ENCODE measurements at places on chromosomes 2 and 18. TPM values are rescaled to one million over a fixed set of nuclear protein-coding genes. Genes with fewer than 3 reads are reported as not detected.

GRCh38 chr2:173669271-173669853 is 295.8 kb downstream of the SP3 start:
- DNase-seq: no peak

DNA sequence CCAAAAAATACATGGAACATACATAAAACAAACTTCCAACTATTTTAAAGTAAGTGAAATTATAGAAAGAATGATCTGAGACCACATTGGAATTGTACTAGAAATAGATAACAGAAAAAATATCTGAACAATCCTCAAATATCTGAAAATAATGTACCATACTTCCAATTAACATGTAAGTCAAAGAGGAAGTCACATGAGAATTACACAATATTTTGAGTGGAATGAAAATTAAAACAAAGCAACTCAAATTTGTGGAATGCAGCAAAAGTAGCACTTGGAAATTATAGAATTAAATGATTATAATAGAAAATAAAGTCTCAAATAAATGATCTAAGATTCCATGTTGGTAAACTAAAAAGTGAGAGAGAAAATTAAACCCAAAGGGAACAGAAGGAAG is 38.3 kb upstream of the CTIF start:
- no peak for DNase-seq

- no peak for DNase-seq
Observed at GRCh38 chr2:8271461-8271860, 410.4 kb upstream of the ID2 start.

DNA sequence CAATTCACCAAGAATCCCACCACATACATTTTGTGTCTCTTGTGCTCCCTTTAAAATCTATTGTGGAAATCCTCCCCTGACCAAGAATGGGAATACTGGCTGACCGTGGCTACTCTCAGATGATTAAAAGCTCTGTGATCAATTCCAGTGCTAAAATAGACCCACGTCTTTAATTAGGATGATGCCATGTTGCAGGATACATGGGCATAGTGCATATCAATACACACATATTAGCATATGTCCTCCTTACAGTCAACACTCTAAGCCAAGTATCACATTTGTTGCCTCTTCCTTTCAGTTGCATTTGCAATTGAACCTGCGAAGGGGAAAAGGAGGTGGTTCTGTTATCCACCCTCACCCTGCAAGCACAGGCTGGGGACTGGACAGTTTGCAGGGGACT is 41.8 kb downstream of the SPP2 start:
- DNase-seq: no peak

DNA sequence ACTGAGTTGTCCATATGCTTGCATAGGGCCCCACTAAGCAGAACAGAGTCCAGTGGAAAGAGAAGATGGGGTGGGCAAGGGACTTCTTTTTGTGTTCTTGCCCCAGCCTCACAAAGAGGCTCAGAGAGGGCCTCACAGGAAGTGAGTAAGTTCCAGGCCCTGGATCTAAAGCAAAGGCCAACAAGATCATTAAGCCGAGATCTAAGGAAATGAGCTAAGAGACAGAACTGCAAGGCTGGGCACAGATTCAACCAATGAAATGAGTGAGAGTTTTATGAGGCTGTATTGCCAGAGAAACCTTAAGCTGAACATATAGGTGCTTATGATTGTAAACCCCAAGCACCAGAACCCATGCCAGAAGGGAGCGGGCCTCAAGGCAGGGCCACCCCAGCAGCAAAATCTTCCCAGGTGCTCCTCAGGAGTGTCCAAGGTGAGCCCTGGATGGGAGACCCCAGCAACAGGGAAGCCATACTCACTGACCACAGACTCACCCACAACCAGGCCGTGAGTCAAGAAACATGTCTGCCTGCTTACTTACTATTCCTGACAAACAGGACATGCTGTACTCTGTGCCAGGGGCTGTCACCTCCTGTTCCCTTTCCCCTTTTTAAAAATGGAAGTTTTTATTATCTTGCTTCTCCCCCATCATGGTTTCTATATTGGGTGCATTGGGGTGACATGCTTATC is 40.2 kb downstream of the SLC14A1 start:
- DNase-seq: no peak

- DNase-seq: no peak
Observed at GRCh38 chr2:64939332-64939917, 49.8 kb upstream of the SLC1A4 start.

- peak; percentile 56 for DNase-seq
Observed at GRCh38 chr2:238964544-238965067, 116.7 kb downstream of the TWIST2 start.

DNA sequence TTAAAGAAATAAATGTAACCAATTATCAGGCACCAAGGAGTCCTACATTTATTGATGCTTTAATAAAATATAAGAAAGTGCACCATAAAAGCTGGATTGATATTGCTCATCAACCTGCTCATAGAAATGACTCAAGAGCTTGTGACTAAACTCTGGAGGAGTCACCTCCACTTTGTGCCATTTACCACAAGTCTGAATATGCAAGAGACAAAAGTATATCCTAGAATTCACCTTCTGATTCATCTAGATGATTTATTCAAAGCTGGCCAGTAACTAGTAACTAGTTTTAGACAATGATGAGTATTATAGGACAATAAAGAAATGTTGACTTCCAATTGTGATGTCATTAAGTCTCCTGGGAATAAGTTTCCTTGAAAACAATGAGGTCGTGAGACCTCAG is 146.0 kb upstream of the SOX11 start:
- DNase-seq: no peak

- DNase-seq: peak; percentile 92
Observed at GRCh38 chr2:96760986-96761832, 507 bp downstream of the CNNM4 start.

DNA sequence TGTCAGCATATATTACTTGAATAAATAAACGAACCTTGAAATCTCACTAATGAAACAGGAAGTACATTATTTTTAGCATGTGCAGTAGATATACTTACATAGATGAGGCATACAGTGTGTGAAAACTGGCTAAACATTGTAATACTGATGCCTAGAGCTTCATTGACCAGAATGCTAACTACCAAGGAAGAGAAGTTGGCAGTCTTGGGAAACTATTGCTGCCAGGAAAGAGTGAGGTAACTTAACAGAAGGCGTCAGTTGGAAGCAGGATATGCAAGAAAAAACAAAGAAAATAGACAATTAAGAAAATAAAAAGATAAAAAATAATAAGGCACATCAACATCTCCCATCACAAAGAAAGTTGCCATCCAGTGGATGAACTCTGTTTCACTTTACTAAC is 963.0 kb downstream of the TDRD15 start:
- DNase-seq: no peak

- no peak for DNase-seq
Observed at GRCh38 chr2:61359058-61359457, 111.8 kb downstream of the USP34 start.

- no peak for DNase-seq
Observed at GRCh38 chr18:68147728-68148127, 567.2 kb downstream of the TMX3 start.

DNA sequence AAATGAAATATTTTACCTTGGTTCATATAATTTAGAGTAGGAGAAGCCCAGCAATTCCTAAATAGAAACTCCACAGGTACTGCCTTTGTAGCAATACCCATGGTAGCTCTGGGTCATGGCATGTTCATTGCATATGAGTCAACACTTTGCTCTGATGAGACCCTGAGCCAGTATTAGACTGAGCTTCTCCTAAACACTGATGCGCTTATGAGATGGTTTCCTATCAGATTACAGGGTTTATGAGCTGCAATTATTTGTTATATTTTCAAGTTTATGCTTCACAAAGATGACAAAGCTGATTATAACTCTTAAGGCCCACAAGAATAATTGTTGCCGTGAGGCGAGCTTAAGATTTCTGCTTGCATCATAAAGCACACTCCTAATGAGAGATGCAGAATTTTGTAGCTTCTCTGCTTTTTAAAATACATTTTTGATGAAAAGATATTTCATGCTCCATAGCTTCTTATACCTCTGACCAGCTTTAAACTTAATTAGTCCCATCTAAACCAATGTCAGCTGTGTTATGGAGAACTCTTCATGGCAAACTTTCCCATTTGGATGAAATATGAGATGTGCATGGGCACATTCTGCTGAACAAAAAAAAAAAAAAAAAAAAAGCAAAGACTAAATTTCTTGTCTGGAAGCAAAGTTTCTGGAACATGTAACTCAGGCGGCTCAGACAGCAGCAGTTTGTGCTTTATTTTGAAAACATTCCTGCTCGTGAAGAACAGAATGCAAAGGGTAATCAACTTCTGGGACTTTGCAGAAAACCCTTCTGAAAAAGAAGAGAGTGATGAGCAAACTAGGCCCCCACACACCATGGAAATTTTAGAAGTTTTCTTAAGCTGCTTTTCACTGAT is 162.6 kb downstream of the KCNE4 start:
- no peak for DNase-seq

GRCh38 chr2:170019060-170019805 is 158.7 kb upstream of the MYO3B start:
- no peak for DNase-seq

DNA sequence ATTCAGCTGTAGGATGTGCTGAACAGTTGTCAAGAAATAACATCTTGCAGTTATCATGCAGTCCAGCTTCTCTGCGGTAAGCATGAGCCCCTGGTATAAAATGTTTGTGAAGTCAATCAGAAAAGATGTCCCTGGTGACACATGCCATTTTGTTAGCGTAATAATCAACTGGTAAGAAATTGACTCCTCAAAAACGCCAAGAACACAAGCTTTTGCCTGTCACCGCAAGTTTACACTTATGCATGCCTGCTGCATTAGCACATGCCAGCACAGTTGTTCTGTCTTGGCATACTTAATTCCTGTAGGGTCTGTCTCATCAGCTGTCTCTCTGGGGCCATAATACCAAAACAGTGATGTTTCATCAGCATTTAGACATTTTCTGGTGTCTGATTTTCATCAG is 524.8 kb upstream of the DSEL start:
- DNase-seq: no peak

DNA sequence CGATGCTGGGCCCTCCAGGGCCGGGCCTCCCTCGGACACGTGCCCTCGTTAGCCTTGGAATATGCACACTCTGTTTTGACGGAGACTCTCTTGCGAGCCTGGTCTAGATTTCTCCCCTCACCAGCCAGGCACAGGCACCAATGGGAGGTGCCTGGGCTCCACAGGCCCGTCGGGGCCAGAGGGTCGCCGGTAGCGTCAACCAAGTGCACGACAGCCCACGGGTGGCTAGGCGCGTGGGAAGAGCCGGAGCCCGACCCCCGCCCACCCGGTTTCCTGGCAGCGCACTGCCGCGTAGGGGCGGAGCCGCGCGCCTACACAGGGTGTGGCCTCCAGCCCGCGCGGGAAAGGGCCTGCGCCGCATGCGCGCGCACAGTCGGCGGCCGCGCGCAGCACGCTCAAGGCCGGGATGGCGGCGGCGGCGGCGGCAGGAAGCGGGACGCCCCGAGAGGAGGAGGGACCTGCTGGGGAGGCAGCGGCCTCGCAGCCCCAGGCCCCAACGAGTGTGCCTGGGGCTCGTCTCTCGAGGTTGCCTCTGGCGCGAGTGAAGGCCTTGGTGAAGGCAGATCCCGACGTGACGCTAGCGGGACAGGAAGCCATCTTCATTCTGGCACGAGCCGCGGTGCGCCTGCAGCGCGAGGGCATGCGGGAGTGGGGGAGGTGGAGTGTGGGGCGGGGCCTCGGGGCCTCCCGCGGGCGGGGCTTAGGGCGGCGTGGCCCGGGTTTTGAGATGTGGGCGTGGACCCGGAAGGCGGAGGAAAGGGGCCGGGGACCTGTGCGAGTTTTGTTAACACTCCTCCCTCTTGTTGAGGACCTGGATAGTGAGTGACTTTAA is at the start of gene POLE4:
TSS of gene POLE4 (plus strand) at position 370 of the 832 bp plus-strand sequence. CDS start at position 407, 37 bp downstream.
- peak; percentile 93 for DNase-seq

GRCh38 chr18:58520969-58521368 is 107.9 kb downstream of the ALPK2 start:
- DNase-seq: no peak

- peak; percentile 69 for DNase-seq
Observed at GRCh38 chr2:23429036-23429435, 44.1 kb downstream of the KLHL29 start.

Gene ASPRV1
- 0.49 TPM for total RNA-seq

Gene BAZ2B
- 90.6 TPM for total RNA-seq

Gene SLC19A3
- total RNA-seq: 7.4 TPM

Gene GPR35
- 3.9 TPM for total RNA-seq

Gene CACNB4
- total RNA-seq: 4.9 TPM

Gene LINC00305
- total RNA-seq: not detected

Gene APLF
- 18.7 TPM for total RNA-seq

Gene FKBP7
- total RNA-seq: 30.9 TPM

Gene MOGAT1
- not detected for total RNA-seq

Gene CLEC4F
- 0.49 TPM for total RNA-seq

Gene SPRED2
- total RNA-seq: 18.4 TPM

Data from vagina (tissue), 2 donors.